ENCODE measurements at places on chromosomes 1 and 21. TPM values are rescaled to one million over a fixed set of nuclear protein-coding genes. Genes with fewer than 3 reads are reported as not detected.

Gene PTPN7
- polyA plus RNA-seq = 1.0 TPM

Gene GJA9
- polyA plus RNA-seq = 0.41 TPM

Gene HCN3
- 8.3 TPM for polyA plus RNA-seq

Gene CHRNB2
- polyA plus RNA-seq = 0.57 TPM

Gene SLC6A17
- polyA plus RNA-seq = 0.13 TPM

Gene TBX19
- polyA plus RNA-seq = 6.1 TPM

Gene C8A
- not detected for polyA plus RNA-seq

Gene HTR6
- polyA plus RNA-seq = not detected

DNA sequence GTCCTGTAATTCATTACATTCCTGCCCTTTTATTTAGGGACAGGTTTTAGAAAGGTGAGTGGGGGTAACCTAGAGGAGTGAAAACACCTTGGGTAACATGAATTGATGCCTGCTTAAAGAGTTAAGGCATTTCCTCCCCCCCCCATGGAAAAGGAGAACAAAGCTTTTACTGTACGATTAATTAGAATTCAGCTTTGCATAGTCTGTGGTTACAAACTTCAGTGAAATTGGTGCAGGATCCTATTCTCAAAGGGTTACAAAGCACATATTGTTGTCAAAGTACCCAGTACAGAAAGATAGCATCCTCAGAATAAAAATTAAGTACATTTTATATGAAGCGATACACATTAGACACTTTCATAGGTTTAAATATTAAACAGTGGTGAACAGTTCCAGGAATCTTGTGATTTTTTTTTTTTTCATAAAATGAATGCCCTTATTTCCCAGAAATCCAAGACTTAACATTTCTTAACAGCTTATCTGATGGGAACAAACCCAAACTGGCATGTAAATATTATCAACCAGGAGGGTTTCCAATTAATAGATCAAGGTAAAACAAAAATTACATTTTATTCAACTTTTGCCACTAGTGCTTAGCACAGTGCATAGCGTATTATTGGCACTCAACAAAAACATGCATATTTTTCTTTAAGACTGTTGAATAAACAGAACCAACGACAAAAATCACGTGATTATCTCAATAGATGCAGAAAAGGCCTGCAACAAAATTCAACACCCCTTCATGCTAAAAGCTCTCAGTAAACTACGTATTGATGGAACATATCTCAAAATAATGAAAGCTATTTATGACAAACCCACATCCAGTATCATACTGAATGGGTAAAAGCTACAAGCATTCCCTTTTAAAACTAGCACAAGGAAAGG lies 172.7 kb downstream of the PDE4B start:
- no peaks in the 10 kb centered on the region for H3K36me3 ChIP-seq
- H3K27ac ChIP-seq = no peak overlapping the region
- no peaks in the 10 kb centered on the region for H3K4me1 ChIP-seq
- no peak for DNase-seq

- no peak overlapping the region for H3K27ac ChIP-seq
- DNase-seq = peak; percentile 49
- no peaks in the 10 kb centered on the region for H3K27me3 ChIP-seq
- no peak overlapping the region for H3K4me3 ChIP-seq
- H3K36me3 ChIP-seq = no peaks in the 10 kb centered on the region
These were observed 5.2 kb downstream of the CAPN9 start for GRCh38 chr1:230752407-230752806.

GRCh38 chr1:79594121-79594698 lies 587.7 kb upstream of the ADGRL4 start:
- no peaks in the 10 kb centered on the region for H3K27me3 ChIP-seq
- no peak for DNase-seq
- H3K4me3 ChIP-seq = no peak overlapping the region
- no peaks in the 10 kb centered on the region for H3K4me1 ChIP-seq
- H3K36me3 ChIP-seq = no peaks in the 10 kb centered on the region

DNA sequence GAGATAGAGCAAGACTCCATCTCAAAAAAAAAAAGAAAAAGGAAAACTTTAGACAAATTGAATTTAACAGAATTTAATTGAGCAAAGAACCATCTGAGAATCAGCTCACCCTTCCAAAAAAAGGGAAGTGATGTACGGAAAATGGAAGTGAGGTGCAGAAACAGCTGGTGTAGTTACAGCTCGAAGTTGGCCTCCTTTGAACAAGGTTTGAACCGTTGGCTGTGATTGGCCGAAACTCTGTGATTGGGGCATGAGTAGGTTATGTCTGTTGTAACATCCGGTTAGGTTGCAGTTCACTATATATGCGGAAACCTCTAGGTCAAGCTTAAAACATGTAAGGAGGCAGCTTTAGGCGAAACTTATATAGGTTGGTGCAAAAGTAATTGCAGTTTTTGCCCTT lies 97.9 kb upstream of the KIF26B start:
- no peak overlapping the region for H3K4me3 ChIP-seq
- H3K4me1 ChIP-seq = no peaks in the 10 kb centered on the region
- no peak for DNase-seq
- no peaks in the 10 kb centered on the region for H3K36me3 ChIP-seq
- H3K27me3 ChIP-seq = no peaks in the 10 kb centered on the region
- no peak overlapping the region for H3K27ac ChIP-seq

- peaks cover 52% of the 10 kb centered on the region for H3K4me1 ChIP-seq
- no peak overlapping the region for H3K27ac ChIP-seq
- H3K4me3 ChIP-seq = no peak overlapping the region
- no peak for DNase-seq
- H3K27me3 ChIP-seq = no peaks in the 10 kb centered on the region
- no peaks in the 10 kb centered on the region for H3K36me3 ChIP-seq
These were observed 43.5 kb downstream of the TMCC2 start for GRCh38 chr1:205271277-205271676.

DNA sequence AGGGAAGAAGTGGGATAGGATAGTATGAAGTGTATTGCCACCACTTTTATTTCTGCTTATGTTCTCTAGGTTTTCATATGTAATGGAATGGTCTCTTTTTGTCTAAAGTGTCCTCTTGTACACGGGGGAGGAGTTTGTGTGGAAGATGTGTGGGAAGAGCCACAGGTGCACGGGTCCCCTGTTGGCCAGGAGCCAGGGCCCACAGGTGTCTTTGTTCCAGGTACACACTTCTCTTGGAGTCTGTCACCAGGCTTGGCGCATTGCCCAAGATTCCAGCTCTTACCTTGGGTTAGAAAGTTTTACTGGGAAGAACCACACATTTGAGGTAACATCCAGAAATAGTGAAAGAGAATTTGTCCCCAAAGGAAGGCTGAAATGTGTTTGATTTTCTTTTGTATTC lies 10.5 kb downstream of the TENT5C start:
- no peaks in the 10 kb centered on the region for H3K36me3 ChIP-seq
- no peak overlapping the region for H3K4me3 ChIP-seq
- no peak overlapping the region for H3K27ac ChIP-seq

DNA sequence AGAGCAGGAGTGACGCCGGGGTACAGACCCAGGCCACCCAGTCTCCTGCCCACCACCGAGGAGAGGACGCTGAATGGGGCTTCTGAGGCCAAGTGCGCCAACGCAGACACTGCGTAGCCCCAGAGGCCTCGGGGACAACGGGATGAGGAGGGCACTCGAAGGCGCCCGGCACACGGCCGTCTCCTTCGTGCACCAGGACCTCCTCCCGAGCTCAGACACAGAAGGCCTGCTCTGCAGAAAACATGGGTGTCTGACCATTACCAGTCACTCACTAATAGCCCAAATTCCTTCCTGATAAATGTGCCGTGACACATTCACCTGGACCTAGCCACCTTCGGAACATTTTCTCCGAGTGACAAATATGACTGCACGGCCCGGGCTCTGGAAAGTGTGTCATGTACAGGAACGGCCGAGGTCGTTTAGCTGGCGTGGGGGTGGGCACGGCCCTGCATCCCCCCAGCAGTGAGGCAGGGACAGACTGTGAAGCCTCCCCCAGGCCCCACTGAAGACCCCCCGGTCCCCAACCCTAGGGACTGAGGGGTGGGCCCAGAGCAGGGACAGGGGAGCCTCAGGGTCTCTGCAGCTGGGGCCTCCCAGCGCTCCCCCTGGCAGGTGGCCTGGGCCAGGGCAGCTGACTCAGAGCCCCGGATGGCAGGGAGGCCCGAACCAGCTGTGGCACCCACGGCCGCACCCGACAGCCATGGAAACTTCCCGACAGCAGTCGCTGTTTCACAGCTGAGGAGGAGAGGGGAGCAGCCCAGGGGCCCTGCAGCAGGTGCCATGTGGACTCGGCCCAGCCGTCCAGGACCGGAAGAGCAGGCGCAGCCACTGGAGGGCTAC lies 16.7 kb upstream of the COL6A2 start:
- H3K36me3 ChIP-seq = no peaks in the 10 kb centered on the region
- no peak overlapping the region for H3K4me3 ChIP-seq
- DNase-seq = no peak
- H3K27me3 ChIP-seq = no peaks in the 10 kb centered on the region
- H3K4me1 ChIP-seq = no peaks in the 10 kb centered on the region

DNA sequence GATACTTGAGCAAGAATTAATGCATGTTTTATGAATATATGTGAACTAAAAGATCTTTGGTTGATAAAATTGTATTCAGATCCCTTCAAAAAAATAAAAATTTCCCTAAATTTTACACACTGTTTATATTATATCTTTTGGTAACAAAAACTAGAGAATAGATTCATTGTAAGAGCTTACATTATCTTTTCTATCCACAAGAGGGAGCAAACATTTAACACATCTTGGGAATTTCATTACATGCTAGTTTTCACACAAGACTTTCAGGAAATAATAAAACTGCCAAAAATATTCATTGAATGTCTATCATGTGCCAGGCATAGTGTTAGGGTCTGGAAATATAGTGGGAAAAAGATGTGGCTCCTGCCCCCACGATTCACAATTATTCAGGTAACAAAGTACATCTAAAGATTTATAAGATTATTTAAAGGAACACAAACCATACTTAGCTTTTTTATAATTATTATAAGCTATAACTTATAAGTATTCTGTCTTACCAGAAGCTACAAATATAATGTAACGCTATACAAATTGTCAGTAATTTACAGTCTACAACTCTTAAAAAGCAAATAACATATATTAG lies 30.6 kb downstream of the FAF1 start:
- H3K4me3 ChIP-seq = no peak overlapping the region
- no peaks in the 10 kb centered on the region for H3K36me3 ChIP-seq
- no peaks in the 10 kb centered on the region for H3K27me3 ChIP-seq
- H3K4me1 ChIP-seq = no peaks in the 10 kb centered on the region

DNA sequence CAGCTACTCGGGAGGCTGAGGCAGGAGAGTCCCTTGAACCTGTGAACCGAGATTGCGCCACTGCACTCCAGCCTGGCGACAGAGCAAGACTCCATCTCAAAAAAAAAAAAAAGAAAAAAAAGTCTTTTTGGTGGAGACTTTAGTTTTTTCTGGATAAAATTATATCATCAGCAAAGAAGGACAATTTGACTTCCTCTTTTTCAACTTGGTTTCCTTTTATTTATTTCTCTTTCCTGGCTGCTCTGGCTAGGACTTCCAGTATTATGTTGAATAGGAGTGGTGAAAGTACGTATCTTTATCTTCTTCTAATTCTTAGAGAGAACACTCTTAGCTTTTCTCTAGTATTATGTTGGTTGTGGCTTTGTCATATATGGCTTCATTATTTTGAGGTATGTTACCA lies 130.8 kb downstream of the PCBP3 start:
- DNase-seq = no peak
- H3K27me3 ChIP-seq = no peaks in the 10 kb centered on the region
- H3K36me3 ChIP-seq = no peaks in the 10 kb centered on the region
- H3K27ac ChIP-seq = no peak overlapping the region
- H3K4me3 ChIP-seq = no peak overlapping the region

- DNase-seq = no peak
- H3K27me3 ChIP-seq = no peaks in the 10 kb centered on the region
- H3K36me3 ChIP-seq = no peaks in the 10 kb centered on the region
These were observed 3.0 kb upstream of the SOX13 start for GRCh38 chr1:204069887-204070286.

DNA sequence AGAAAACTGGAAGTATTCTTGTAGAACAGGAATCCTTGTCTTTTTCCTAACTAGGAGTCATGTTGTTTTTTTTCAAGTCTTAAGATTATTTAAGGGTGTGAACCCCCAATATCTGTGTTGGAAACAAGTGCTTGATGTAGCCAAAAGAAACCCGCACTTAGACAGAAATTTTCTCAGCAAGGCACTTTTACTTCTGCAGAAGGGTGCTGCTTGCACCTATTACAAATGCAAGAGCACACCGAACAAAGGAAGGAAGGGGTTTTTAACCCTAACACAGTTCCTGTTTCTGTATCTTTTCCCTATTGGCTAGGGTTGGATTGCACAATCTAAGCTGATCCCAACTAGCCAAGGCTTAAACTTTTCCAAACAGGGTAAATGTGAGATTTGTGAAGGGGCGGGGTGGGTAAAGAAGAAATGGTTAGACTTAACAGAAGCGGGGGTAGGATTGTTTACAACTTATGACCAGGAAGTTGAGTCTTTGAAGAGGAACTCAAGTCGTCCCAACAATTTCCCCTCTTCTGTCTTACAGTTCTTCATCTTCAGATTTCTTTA lies 75.1 kb downstream of the ZFYVE9 start:
- DNase-seq = no peak
- no peak overlapping the region for H3K27ac ChIP-seq
- H3K27me3 ChIP-seq = no peaks in the 10 kb centered on the region
- H3K4me3 ChIP-seq = no peak overlapping the region

DNA sequence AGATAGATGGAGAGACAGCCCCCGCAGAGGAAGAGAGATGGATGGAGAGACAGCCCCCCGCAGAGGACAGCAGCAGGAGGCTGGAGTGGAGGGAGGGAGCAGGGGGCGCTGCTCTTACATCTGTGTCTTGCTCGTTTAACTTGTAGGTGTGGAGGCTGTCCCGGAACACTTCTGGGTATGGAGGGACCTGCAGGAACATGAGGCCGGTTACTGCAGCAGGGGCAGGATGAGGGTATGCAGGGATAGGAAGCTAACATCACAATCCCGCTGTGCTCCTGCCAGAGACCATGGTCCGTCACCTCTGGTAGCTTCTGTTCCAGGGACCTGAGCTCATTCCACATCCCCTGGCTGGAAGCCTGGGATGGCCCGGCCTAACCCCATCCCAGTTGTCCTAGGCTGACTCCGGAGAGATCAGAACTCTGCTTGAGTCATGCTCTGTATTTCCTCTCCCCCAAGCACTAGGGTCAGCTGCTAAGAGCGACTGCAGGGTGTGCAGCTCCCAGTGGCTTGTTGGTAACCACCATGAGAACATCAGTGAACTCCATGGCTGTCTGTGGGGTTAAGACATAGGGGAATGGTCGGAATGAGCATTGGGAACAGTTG lies 36.7 kb upstream of the GOLT1A start:
- no peak for DNase-seq
- no peaks in the 10 kb centered on the region for H3K36me3 ChIP-seq
- H3K4me1 ChIP-seq = peaks cover 3% of the 10 kb centered on the region
- H3K4me3 ChIP-seq = no peak overlapping the region
- H3K27me3 ChIP-seq = no peaks in the 10 kb centered on the region

DNA sequence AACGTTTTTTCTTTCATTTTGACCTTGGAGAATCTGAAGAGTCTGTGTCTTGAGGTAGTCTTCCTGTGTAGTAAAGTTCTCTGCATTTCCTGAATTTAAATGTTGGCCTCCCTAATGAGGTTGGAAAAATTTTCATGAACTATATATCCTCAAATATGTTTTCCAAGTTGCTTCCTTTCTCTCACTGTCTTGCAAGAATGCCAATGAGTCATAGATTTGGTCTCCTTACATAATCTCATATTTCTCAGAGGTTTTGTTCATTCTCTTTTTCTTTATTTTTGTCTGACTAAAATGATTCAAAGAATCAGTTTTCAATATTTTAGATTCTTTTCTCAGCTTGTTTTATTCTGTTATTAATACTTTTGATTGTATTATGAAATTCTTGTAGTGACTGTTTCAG lies 87.6 kb downstream of the DRAM2 start:
- DNase-seq = no peak
- H3K4me3 ChIP-seq = no peak overlapping the region
- H3K4me1 ChIP-seq = no peaks in the 10 kb centered on the region
- no peaks in the 10 kb centered on the region for H3K36me3 ChIP-seq
- no peak overlapping the region for H3K27ac ChIP-seq

Data from left lung (tissue), 14 donors.